ENCODE measurements at places on chromosomes 7 and 10. TPM values are rescaled to one million over a fixed set of nuclear protein-coding genes. Genes with fewer than 3 reads are reported as not detected.
A peak's percentile ranks its signal among the peaks of the same experiment; 100 is the strongest.

GRCh38 chr7:10483671-10484070, 490.0 kb upstream of the PHF14 start:
- DNase-seq = no peak

- DNase-seq = no peak
These were observed 106.2 kb upstream of the PITRM1 start for GRCh38 chr10:3278771-3279170.

- no peak for DNase-seq
These were observed 38.6 kb downstream of the NEBL start for GRCh38 chr10:20858292-20859124.

- no peak for DNase-seq
These were observed 10.0 kb downstream of the ST8SIA6 start for GRCh38 chr10:17444388-17444714.

GRCh38 chr10:118844731-118845521, 90.2 kb upstream of the CACUL1 start:
- no peak for DNase-seq

DNA sequence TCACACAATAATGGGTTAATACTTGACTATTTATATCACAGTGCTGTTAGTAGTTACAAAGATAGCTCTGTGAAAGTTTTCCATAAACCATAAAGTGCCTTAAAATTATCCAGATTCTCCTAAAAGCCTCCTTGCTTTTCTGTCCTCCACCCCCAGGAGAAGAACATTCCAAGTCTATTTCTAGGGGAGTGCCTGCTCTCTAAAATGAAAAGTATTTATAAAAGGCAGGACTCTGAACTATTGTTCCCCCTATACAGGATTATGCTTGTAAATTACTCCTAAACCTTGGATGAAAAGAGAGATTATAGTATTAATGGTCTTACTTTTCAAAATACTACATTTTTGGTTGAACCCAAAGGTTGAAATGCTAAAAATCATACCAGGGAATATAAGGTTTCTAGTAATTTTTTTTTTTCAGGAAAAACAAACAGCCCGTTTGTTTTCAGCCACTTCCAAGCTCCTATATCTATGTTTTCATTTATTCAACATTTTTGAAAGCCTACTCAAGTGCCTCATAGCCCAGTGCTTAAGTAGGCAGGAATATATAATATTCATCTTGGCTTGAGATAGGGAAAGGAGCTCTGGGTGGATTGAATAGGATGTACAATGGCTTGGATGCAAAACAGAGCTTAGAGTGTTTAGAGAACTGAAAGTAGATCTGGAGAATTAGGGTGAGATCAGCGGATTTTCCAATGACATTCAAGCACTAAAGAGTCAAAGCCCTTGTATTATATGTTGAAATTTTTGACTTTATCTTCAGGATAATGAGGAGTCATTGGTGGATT, 320.7 kb downstream of the GPR37 start:
- DNase-seq = no peak

- DNase-seq = peak; percentile 58
These were observed 52.6 kb upstream of the SMNDC1 start for GRCh38 chr10:110357252-110357780.

GRCh38 chr10:70884741-70885140, 3.6 kb downstream of the PCBD1 start:
- no peak for DNase-seq

- DNase-seq = no peak
These were observed 16.3 kb upstream of the BAMBI start for GRCh38 chr10:28661035-28661434.

The STEAP1 gene
- total RNA-seq = 0.78 TPM

The SKAP2 gene
- total RNA-seq = 22.9 TPM
